ENCODE measurements at places on chromosomes 12 and 14. TPM values are rescaled to one million over a fixed set of nuclear protein-coding genes. Genes with fewer than 3 reads are reported as not detected.

DNA sequence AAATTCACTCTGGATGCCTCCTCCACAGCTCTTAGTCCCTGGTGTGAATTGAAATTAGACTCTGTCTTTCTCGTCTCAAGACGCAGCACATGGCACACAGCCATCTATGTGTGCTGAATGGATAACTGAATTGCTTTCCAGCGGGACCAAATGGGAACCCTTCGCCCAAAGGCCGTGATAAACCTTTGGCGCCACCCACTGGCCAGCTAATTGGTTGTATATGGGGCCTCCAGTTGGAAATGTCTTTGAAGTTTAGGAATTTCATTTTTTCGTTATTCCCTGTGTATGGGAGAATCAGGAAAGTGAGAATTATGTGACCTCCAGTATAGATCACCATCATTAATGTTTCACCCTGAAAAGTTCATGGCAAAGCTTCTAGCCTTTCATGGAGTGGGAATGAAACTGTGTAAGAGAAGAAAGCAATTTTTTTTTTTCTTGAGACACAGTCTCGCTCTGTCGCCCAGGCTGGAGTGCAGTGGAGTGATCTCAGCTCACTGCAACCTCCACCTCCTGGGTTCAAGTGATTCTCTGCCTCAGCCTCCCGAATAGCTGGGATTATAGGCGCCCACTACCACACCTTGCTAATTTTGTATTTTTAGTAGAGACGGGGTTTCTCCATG, 9.8 kb upstream of the HSP90AA1 start:
- DNase-seq = peak; percentile 91

ENO2 gene
- 30.9 TPM for total RNA-seq

DNA sequence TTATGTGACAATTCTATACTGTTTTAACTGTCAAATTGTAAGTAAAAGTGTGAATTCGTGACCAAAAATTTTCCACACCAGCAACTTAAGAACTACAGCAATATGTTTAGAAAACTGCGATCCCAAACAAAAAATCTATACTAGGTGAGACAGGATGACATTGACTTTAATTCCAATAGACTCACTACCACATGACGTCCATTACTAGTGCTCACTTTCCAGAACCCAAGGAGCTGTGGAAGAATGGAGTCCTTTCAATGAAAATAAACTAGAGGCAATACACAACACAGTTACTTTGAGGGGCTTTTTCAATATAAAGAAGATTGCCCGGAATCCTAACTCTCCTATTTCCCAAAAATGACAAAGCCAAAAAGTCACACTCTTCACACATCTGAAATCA, 1.4 kb downstream of the EPS8 start:
- DNase-seq = no peak

- no peak for DNase-seq
These were observed 58.0 kb upstream of the CCDC175 start for GRCh38 chr14:59634617-59635016.

GRCh38 chr14:81137316-81137715, 83.4 kb downstream of the GTF2A1 start:
- DNase-seq = no peak

All from heart left ventricle (tissue), 16 donors.